ENCODE measurements at places on chromosomes 7 and 10. TPM values are rescaled to one million over a fixed set of nuclear protein-coding genes. Genes with fewer than 3 reads are reported as not detected.

Gene PPP1R17
- not detected for total RNA-seq

Gene PIK3CG
- 1.7 TPM for total RNA-seq

Gene PLCE1
- 51.5 TPM for total RNA-seq

Gene GSTO2
- total RNA-seq: 0.67 TPM

Gene HOXA4
- 1.1 TPM for total RNA-seq

Gene TMEM139
- 6.9 TPM for total RNA-seq

Gene HIP1
- 24.7 TPM for total RNA-seq

Gene CYP2C19
- not detected for total RNA-seq

Gene GOLGA7B
- total RNA-seq: 0.54 TPM

Gene IFIT1B
- total RNA-seq: 0.81 TPM

Gene XRCC2
- 0.24 TPM for total RNA-seq

Gene SCART1
- 1.0 TPM for total RNA-seq

Gene CLDN12
- 19.9 TPM for total RNA-seq

Gene TMEM229A
- 0.24 TPM for total RNA-seq

Gene MSMB
- not detected for total RNA-seq

Gene LRIT1
- total RNA-seq: not detected

Gene METTL2B
- total RNA-seq: 22.8 TPM

Gene ZNF488
- total RNA-seq: 0.16 TPM

DNA sequence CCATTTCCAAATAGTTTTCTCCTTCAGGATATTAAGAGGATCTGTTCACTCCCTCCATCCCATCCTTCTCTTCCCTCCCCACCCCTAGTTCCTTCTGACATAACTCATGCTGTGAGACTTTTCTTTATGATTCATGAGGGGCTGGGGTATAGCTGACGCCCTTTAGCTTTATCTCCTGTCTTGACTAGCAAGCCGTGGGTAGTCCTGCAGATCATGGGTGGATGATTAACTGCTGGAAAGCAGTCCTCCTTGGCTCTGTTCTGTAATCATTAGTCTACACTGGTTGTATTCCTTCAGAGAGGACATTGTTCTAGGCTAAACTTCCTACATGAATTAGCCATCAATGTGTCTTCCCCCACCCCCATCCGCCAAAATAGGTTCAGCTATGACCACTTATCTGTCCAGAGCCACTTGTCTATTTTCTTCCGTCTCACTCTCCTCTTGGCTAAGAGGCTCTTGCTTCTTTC is 135.4 kb downstream of the LRRC4 start:
- no peak for DNase-seq

GRCh38 chr7:50213622-50214017 is 90.9 kb upstream of the IKZF1 start:
- DNase-seq: no peak

- no peak for DNase-seq
Measured at GRCh38 chr10:57791546-57791945, 476.1 kb downstream of the IPMK start.

GRCh38 chr7:10939237-10939910 is 34.3 kb upstream of the PHF14 start:
- no peak for DNase-seq

DNA sequence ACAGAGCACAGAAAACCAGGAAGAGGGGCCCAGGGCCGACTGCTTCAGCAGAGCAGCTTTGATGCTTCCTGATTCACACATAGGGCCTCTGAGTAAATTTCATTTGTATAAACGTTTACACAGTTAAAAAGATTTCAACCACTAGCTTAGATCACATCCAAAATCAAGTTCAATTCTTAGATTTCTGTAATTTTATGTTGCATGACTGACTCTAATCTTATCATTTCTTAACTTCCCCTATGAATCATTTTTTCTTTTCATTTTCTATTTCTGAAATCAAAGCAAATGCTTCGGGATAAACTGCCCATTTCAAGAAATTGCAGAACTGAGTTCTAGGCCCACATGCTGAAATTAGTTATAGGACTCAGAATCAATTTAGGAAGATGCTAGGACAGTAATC is 224.7 kb downstream of the INHBA start:
- DNase-seq: no peak

- DNase-seq: peak; percentile 74
Measured at GRCh38 chr10:484441-484924, 205.0 kb downstream of the DIP2C start.

DNA sequence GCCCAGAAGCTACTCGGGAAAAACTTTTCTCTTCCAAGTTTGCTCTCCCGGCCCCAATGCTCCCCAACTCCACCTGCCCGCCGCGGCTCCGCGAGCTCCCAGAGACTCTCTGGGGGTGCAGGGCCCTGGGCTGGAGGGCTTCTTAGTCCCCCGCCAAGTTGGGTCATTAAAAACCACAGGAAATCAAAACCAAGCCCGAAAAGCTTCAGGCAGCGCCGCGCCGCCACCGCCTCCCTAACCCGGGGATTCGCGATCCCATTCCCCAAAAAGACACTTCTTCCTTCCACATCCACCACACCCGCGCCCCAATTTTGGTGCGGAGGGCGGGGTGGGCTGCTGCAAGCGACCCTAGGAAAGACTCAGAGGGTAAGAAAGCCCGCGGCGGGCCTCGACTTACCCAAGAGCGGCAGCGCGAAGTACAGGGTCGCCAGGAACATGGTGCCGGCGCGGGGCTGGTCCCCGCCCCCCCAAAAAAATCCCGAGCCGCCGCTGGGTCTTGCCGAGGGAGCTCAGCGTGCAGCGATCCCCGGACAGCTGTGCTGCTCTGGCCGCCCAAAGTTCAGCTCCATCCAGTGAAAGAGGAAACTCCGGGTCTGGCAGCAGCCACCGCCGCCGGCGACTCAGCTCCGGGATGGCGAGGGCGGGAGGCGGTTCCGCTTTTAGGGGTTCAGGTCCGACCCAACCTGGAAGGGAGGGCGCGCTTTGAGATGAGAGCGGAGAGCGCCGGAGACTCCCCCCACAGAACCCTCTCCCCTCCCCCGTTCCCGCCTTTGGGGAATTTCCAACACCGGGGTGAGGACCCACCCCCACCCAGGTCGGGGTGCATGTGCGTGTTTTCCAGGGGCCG is 1.2 kb downstream of the GFRA1 start:
- DNase-seq: no peak

- DNase-seq: no peak
Measured at GRCh38 chr7:142556740-142557139, 192.5 kb upstream of the PRSS1 start.

DNA sequence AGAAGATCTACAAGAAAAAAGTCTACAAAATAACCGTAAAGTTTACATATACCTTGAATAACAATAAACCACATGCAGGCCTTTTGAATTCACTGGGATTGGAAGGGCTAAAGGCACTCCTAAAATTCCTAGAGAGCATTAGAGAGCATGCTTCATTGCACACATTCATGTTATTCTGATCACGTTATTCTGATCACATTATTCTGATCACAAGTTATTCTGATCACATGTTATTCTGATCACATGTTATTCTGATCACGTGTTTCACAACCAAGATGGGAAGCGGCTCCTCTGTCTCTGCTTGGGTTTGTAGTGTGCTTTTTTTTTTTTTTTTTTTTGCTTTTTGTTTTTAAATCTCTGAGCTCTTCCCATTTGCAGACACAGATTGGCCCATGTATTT is 20.5 kb downstream of the ADARB2 start:
- no peak for DNase-seq

- DNase-seq: no peak
Measured at GRCh38 chr7:15674586-15674985, 11.9 kb downstream of the MEOX2 start.

GRCh38 chr7:107600816-107601215 is 20.8 kb downstream of the BCAP29 start:
- DNase-seq: no peak

- DNase-seq: no peak
Measured at GRCh38 chr10:70578371-70578947, 24.1 kb downstream of the PRF1 start.

DNA sequence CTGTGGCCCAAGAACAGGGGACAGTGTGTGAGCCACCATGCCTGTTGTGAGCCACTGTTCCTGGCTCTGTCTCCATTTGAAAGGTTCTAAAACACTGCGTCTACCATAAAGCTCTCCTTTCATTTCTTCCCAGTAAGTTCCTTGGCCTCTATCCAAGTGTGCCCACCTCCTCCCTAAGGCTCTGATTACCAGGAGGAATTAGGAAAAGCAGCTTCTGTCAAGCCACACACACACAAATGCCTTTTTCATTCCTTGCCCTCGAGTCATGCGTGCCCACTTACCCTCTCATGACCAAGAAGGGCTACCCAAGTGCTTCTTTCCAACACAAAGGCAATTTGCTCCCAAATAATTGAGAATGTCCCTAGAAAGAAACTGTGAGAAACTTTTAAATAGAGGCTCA is 70.8 kb upstream of the PARD3 start:
- DNase-seq: no peak

GRCh38 chr10:123379156-123379555 is 225.0 kb downstream of the BUB3 start:
- no peak for DNase-seq

DNA sequence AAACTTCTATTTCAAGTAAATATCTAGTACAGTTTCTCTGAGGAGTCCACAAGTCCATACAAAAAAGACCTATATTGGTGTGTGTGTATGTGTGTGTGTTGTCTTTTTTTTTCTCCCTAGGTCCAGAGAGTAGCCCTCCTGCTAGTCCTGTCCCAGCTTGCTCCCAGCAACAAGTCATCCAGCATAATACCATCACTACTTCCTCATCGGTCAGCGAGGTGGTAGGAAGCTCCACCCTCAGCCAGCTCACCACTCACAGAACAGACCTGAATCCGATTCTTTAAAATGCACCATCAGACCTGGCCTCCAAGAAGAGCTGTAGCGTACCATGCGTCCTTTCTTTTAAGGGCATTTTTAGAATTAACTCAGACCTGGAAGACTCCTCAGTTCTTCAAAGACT is 139.1 kb downstream of the TRIL start:
- DNase-seq: no peak

DNA sequence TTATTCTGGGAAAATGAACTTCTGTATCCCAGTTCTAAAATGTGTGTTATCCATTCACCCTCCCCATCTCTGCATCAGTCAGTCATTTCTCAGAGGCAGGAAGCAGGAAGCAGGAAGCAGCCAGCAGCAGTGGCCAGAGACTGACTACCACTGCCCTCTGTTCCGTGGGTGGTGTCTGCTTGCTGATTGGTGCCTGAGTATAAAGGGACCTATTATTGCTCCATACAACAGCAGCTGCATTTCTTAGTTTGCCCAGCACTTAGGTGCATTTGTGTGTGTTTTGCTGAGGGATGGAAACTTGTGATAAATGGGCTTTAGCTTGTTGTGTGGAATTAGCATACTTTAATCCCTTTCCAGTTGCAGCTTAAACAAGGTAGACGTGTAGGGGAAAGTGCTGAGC is 582.2 kb downstream of the SORCS1 start:
- no peak for DNase-seq

DNA sequence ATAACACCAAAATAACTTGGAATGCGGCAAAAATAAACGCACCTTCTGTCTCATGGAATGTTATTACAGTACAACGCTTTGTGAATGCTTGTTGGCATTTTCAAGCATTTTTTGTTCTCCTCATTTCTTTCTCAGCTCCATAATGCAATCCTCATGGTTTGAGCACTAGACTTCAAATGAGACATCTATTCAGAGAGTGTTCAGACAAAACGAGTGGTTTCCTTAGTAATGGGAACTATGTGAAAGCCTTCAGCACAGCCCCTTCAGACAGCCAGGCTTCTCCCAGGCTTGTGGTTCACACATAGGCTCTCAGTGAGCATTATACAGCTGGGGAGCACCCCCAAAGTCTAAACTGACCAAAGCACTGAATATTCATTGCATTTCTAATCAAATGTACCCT is 8.6 kb upstream of the LRRN3 start:
- no peak for DNase-seq

GRCh38 chr10:48306870-48307710 is 613 bp downstream of the MAPK8 start:
- no peak for DNase-seq

- no peak for DNase-seq
Measured at GRCh38 chr7:112112822-112113255, 93.4 kb downstream of the DOCK4 start.

- no peak for DNase-seq
Measured at GRCh38 chr10:67770537-67770936, 67.5 kb downstream of the DNAJC12 start.

- DNase-seq: peak; percentile 71
Measured at GRCh38 chr7:152869041-152869676, 109.6 kb downstream of the ACTR3B start.

DNA sequence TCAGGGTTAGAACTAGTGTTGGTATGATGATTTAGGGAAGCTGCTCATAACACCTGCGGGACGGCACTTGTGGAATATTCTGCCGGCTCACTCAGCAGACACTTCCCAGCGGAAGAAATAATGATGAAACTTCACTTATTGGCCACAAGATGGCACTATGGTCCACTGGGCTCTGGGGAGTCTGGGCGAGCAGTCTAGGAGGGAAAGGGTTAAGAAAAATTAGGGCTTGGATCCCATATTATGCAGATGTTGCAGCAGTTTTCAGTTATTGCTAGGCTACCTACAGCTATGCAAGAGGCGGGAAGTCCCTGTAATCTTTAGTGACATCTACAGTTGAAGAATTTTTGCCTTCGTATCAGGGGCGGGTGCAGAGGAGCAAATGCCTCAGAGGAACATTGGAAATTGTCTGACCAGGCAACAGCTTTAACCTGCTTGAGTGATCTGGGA is 238.7 kb upstream of the PRSS58 start:
- DNase-seq: no peak

DNA sequence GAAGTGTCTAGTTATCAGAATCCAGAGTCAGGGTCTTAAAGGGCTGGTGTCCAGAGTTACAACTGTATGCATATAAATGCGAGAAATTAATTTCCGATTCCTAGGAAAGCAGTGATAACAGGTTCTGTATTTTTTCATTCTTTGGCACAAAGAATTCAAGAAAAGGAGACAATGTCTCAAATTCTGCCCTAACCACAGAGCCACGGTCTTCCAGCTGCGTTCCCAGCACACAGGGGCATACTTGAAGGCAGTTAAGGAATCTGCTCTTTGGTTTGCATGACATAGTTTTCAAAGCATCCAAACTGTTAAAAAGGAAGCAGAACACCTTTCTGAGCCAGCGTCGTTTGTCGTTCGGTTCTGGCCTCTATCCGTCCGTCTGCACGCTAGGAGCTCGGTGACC is 416.9 kb upstream of the MKI67 start:
- no peak for DNase-seq

All from cardiac septum (tissue), 1 donor.